T-helper 2 cell treated with Interferon-gamma antibody and Interleukin-4, amounts not matched to agents 5 μg/mL and 100 μg/mL, for 36 hours (primary cell): ENCODE measurements at places on chromosomes 1 and 21.
A peak's percentile ranks its signal among the peaks of the same experiment; 100 is the strongest.

DNA sequence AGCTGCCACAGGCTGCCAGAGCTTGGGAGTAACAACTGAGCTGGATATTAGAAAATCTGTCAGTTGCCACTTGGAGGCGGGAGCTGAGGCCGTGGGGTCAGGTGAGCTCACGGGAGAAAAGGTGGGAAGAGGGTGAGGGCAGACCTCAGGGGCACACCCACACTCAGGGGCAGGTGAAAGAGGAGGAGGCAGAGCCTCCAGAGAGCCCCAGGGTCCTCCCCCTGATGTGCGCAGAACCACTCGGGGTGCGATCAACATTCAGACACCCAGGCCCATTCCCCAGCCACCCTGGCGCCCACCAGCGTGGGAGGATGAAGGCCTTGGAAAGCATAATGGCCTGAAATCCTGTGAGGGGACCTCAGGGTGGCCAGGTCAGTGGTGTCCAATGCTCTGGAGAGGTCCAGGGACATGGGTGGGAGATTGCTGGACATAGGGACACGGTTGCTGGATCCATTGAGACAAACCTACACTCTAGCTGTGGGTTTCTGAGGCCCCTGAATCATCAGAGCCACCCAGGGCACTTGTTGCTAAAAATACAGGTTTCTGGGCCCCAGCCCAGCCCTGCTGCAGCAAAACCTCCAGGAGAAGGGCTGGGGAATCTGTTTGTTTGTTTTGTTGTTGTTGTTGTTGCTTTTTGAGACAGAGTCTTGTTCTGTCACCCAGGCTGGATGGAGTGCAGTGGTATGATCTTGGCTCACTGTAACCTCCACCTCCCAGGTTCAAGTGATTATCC, 49.4 kb upstream of the GPR153 start:
- no peaks in the 10 kb centered on the region for H3K4me1 ChIP-seq
- no peak overlapping the region for H3K27ac ChIP-seq
- no peaks in the 10 kb centered on the region for H3K27me3 ChIP-seq
- H3K4me3 ChIP-seq, result no peak overlapping the region

GRCh38 chr1:28878796-28879195, 35.6 kb upstream of the EPB41 start:
- H3K27me3 ChIP-seq, result peaks cover 5% of the 10 kb centered on the region
- H3K4me3 ChIP-seq, result no peak overlapping the region
- H3K27ac ChIP-seq, result no peak overlapping the region
- peaks cover 13% of the 10 kb centered on the region for H3K4me1 ChIP-seq

DNA sequence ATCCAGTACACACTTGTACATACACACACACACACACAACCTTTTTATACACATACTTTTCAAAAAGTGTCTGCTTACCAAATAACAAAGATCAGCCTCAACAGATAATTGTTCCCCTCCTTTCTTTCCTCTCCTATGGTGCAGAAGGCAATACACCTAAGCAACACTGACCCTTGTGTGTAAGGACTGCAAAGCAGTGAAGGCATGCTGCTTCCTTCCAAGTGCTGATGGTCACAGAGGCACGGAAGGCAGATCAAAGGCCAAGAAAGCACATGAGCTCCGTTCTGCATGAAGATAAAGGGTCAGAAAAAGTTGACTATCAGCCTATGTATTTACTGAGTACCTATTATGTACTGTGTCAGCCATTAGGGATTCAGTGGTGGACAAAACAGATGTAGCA, 168.8 kb downstream of the TNR start:
- H3K27ac ChIP-seq, result no peak overlapping the region
- H3K27me3 ChIP-seq, result peaks cover 17% of the 10 kb centered on the region
- H3K36me3 ChIP-seq, result no peaks in the 10 kb centered on the region
- H3K4me3 ChIP-seq, result no peak overlapping the region
- no peaks in the 10 kb centered on the region for H3K4me1 ChIP-seq

- H3K27ac ChIP-seq, result no peak overlapping the region
- H3K27me3 ChIP-seq, result peaks cover 45% of the 10 kb centered on the region
Measured at GRCh38 chr1:205429762-205430695, 8.2 kb upstream of the LEMD1 start.

GRCh38 chr1:112711041-112711440, 4.1 kb downstream of the PPM1J start:
- H3K36me3 ChIP-seq, result no peaks in the 10 kb centered on the region
- DNase-seq, result no peak
- H3K27ac ChIP-seq, result no peak overlapping the region
- H3K27me3 ChIP-seq, result peaks cover 38% of the 10 kb centered on the region

- peak overlapping the region; percentile 93 for H3K4me3 ChIP-seq
- peaks cover 35% of the 10 kb centered on the region for H3K4me1 ChIP-seq
- H3K27ac ChIP-seq, result peak overlapping the region; percentile 95
- H3K27me3 ChIP-seq, result peaks cover 3% of the 10 kb centered on the region
- peaks cover 5% of the 10 kb centered on the region for H3K36me3 ChIP-seq
Measured at GRCh38 chr1:223844787-223845036, 1.0 kb downstream of the TP53BP2 start.

- H3K4me1 ChIP-seq, result no peaks in the 10 kb centered on the region
- no peaks in the 10 kb centered on the region for H3K27me3 ChIP-seq
- DNase-seq, result no peak
- no peak overlapping the region for H3K4me3 ChIP-seq
- no peak overlapping the region for H3K27ac ChIP-seq
Measured at GRCh38 chr21:32687643-32688345, 40.0 kb downstream of the SYNJ1 start.

DNA sequence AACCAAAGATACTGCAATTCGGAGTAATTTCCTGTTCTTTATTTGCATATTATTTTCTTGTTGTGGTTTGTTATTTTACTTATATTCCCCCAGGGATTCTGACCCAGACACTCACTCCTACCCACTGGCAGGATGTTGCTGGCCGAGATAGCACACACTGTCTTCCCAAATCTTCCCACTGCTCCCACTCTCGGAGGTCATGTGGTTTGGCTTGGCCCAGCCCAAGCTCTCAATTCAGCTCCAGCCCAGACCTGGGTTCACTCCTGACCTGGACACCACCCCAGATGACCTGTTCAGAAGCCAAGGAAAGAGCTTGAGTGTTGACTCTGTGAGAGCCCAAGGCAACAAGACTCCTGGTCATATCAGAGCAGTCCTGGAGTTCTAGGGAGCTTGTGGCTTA, 1.2 kb upstream of the FAM43B start:
- H3K36me3 ChIP-seq, result no peaks in the 10 kb centered on the region
- no peak for DNase-seq
- no peak overlapping the region for H3K4me3 ChIP-seq
- peaks cover 48% of the 10 kb centered on the region for H3K27me3 ChIP-seq

- H3K27me3 ChIP-seq, result no peaks in the 10 kb centered on the region
- peak overlapping the region; percentile 43 for H3K4me3 ChIP-seq
- peak overlapping the region; percentile 71 for H3K27ac ChIP-seq
Measured at GRCh38 chr1:31828341-31828740, 12.5 kb upstream of the SPOCD1 start.

- no peaks in the 10 kb centered on the region for H3K36me3 ChIP-seq
- H3K27me3 ChIP-seq, result peaks cover 18% of the 10 kb centered on the region
- DNase-seq, result no peak
Measured at GRCh38 chr1:234258071-234258470, 115.2 kb upstream of the COA6 start.

GRCh38 chr1:231653632-231654031, 27.0 kb downstream of the DISC1 start:
- H3K4me3 ChIP-seq, result no peak overlapping the region
- no peak overlapping the region for H3K27ac ChIP-seq
- no peak for DNase-seq
- peaks cover 7% of the 10 kb centered on the region for H3K36me3 ChIP-seq

GRCh38 chr1:40075266-40075665, 21.8 kb downstream of the PPT1 start:
- H3K4me3 ChIP-seq, result no peak overlapping the region
- peaks cover 5% of the 10 kb centered on the region for H3K4me1 ChIP-seq
- no peaks in the 10 kb centered on the region for H3K27me3 ChIP-seq
- no peak for DNase-seq
- H3K27ac ChIP-seq, result no peak overlapping the region

- peaks cover 16% of the 10 kb centered on the region for H3K4me1 ChIP-seq
- H3K27ac ChIP-seq, result peak overlapping the region; percentile 44
- no peak overlapping the region for H3K4me3 ChIP-seq
- no peaks in the 10 kb centered on the region for H3K27me3 ChIP-seq
Measured at GRCh38 chr1:165903672-165904071, 76.3 kb downstream of the UCK2 start.

GRCh38 chr1:178408871-178409270, 87.9 kb downstream of the CLEC20A start:
- H3K27me3 ChIP-seq, result no peaks in the 10 kb centered on the region
- no peak for DNase-seq
- no peak overlapping the region for H3K27ac ChIP-seq
- no peak overlapping the region for H3K4me3 ChIP-seq

- H3K27ac ChIP-seq, result no peak overlapping the region
- no peaks in the 10 kb centered on the region for H3K4me1 ChIP-seq
- DNase-seq, result no peak
- H3K4me3 ChIP-seq, result no peak overlapping the region
- H3K36me3 ChIP-seq, result no peaks in the 10 kb centered on the region
Measured at GRCh38 chr1:183318433-183318832, 99.7 kb downstream of the NMNAT2 start.

- H3K4me1 ChIP-seq, result no peaks in the 10 kb centered on the region
- no peaks in the 10 kb centered on the region for H3K36me3 ChIP-seq
- no peak overlapping the region for H3K27ac ChIP-seq
- H3K4me3 ChIP-seq, result no peak overlapping the region
- DNase-seq, result no peak
Measured at GRCh38 chr1:17731460-17731859, 23.7 kb upstream of the ACTL8 start.

DNA sequence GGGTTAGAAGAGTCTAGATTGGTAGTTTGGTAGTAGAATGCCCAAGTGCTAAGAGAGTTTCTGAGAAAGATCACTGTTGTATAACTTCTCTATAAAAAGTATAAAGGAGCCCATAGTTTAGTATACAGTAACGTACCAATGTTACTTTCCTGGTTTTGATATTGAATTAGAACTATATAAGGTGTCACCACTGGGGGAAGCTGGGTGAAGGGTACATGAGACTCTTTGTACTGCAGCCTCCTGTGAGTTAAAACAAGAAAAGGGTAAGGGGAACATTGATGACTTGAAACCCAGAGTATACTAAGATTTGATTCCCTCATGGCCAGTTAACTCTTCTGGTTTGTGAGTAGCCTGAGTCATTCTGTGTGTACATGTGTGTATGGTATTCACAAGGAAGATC, 129.8 kb downstream of the RPS6KC1 start:
- DNase-seq, result no peak
- H3K36me3 ChIP-seq, result peaks cover 4% of the 10 kb centered on the region
- H3K27me3 ChIP-seq, result no peaks in the 10 kb centered on the region
- H3K27ac ChIP-seq, result no peak overlapping the region

DNA sequence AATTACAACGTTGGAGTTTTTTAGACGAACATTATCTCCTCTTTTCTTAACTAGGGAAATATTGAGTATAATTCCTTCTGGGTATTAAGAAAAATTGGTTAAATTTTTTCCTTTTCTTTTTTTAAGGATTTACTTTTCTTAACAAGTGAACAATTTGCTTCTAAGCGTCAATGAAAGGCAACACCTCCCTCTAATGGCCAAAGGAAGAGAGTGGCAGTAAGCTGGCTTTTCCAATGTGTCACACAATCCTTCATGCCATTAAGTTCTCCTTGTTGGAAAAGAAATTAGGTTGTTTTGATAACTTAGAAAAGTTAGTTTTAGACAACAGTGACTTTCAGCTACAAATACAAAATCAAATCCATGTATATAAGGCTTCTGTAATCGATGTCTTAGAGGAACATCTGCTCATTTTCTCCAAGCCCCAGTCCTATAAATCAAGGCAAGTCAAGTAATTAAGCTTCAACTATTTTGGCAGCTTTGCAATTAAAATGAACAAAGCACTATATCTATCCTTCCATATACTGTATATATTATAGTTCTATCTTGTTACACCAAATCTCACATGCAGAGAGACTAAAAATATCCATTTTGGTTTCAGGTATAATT, 62.8 kb downstream of the EDEM3 start:
- no peak for DNase-seq
- no peak overlapping the region for H3K4me3 ChIP-seq
- peaks cover 41% of the 10 kb centered on the region for H3K36me3 ChIP-seq
- H3K27ac ChIP-seq, result no peak overlapping the region
- H3K4me1 ChIP-seq, result peaks cover 4% of the 10 kb centered on the region

DNA sequence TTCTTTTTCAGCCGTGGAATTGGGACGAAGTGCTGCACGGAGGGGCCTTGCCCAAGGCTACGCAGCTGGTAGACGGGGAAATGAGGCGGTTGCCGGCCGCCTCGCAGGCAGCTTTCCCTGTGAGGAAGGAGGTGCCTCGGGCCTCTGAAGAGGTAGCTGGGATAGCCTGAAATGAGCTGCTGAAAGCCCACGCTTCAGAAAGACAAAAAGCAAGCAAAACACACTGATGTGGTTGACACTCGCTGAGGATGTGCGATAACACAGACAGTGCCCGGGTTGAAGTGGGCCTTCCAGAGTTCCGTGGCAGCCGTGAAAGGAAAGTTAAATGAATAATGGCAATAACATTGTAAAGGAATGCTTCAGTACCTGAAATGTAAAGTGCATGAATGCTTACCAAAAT, 47.2 kb downstream of the S1PR1 start:
- DNase-seq, result peak; percentile 25
- peak overlapping the region; percentile 77 for H3K27ac ChIP-seq
- peak overlapping the region; percentile 67 for H3K4me3 ChIP-seq
- H3K36me3 ChIP-seq, result peaks cover 3% of the 10 kb centered on the region
- H3K27me3 ChIP-seq, result no peaks in the 10 kb centered on the region
- peaks cover 69% of the 10 kb centered on the region for H3K4me1 ChIP-seq

DNA sequence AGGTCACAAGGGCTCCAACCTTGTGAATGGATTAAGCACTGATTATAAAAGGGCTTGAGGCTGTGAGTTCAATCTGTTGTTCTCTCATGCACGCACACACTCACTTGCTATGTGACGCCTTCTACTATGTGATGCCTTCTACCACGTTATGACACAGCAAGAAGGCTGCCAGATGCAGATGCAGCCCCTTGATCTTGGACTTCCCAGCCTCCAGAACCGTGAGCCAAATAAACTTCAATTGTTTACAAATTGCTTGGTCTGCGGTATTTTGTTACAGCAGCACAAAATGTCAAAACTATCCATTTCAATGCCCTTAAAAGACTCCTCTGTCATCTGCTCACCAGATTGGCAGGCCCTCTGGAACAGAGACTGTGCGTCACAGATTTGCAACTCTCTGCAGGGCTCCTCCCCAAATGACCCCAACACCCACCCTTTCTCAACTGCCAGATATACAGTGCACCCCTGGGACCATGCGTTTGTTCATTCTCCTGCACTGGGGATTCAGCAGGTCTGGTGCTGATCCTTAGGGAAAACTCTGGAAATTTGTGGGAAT, 47.8 kb upstream of the KANK4 start:
- no peak overlapping the region for H3K27ac ChIP-seq
- no peaks in the 10 kb centered on the region for H3K4me1 ChIP-seq
- DNase-seq, result no peak
- peaks cover 17% of the 10 kb centered on the region for H3K27me3 ChIP-seq
- H3K4me3 ChIP-seq, result no peak overlapping the region

DNA sequence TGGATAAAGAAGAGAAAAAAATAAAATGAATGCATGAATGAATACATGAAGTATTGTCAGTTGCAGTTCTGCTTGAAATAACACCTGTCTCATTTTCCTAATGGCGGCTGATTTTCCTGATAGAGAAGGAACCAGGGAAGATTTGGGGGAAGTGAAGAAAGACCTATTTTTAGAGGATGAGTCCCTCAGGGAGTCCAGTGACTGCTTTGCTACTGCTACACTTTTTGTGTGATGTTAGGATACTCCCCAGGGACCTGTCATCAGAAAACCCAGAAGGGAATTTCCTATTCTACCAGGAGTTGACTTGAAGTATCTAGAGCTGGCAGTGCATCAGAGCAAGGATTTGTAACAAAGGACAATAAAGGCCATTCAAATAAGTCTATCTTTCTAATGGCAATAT, 114.8 kb downstream of the MAB21L3 start:
- H3K27ac ChIP-seq, result no peak overlapping the region
- H3K36me3 ChIP-seq, result no peaks in the 10 kb centered on the region
- H3K27me3 ChIP-seq, result peaks cover 2% of the 10 kb centered on the region
- no peak for DNase-seq
- H3K4me1 ChIP-seq, result no peaks in the 10 kb centered on the region
- no peak overlapping the region for H3K4me3 ChIP-seq
